Articular chondrocyte of knee joint (primary cell): ENCODE measurements at places on chromosomes 2 and 18. TPM values are rescaled to one million over a fixed set of nuclear protein-coding genes. Genes with fewer than 3 reads are reported as not detected.

Gene HADHB
- total RNA-seq = 125 and 128 TPM in 2 replicates

Gene SGPP2
- not detected in 2 replicates for total RNA-seq

Gene CPLX4
- not detected in 2 replicates for total RNA-seq

Gene ANKRD62
- not detected in 2 replicates for total RNA-seq

Gene C1QL2
- not detected in 2 replicates for total RNA-seq

Gene CCDC148
- total RNA-seq = 0.91 and 1.5 TPM in 2 replicates

Gene AMER3
- not detected in 2 replicates for total RNA-seq

Gene SLC9A2
- under 0.01 TPM in 1 of 2 replicates, not detected in the other for total RNA-seq

Gene DAW1
- total RNA-seq = 0.13 and 0.22 TPM in 2 replicates

Gene KYNU
- 8.8 and 26.7 TPM in 2 replicates for total RNA-seq

Gene CEP68
- total RNA-seq = 11.5 and 15.0 TPM in 2 replicates

Gene ABCG5
- not detected in 2 replicates for total RNA-seq

Gene SULT1C3
- total RNA-seq = not detected in 2 replicates

Gene PDE11A
- total RNA-seq = 0.13 and 0.22 TPM in 2 replicates

Gene RAB10
- total RNA-seq = 165 and 203 TPM in 2 replicates

Gene ZNF397
- 21.7 and 26.5 TPM in 2 replicates for total RNA-seq

Gene KIF5C
- 0.65 and 0.97 TPM in 2 replicates for total RNA-seq

Gene SMYD1
- not detected in 2 replicates for total RNA-seq

Gene LYPD6
- total RNA-seq = 0.52 and 0.86 TPM in 2 replicates

Gene TAF1B
- 35.2 and 41.7 TPM in 2 replicates for total RNA-seq

Gene GULP1
- total RNA-seq = 114 and 121 TPM in 2 replicates

Gene CYTIP
- 0.39 and 0.76 TPM in 2 replicates for total RNA-seq

Gene NGEF
- total RNA-seq = 8.4 and 9.9 TPM in 2 replicates

Gene FMNL2
- 19.2 and 20.5 TPM in 2 replicates for total RNA-seq

Gene AQP12B
- not detected in 2 replicates for total RNA-seq

Gene KLHL29
- 13.1 and 14.1 TPM in 2 replicates for total RNA-seq

Gene ITGA6
- 10.2 and 18.9 TPM in 2 replicates for total RNA-seq

Gene ZAP70
- not detected in 2 replicates for total RNA-seq

Gene CTDP1
- total RNA-seq = 15.7 and 20.6 TPM in 2 replicates

Gene MPP4
- 2.1 and 2.2 TPM in 2 replicates for total RNA-seq

Gene LOXL3
- 162 and 188 TPM in 2 replicates for total RNA-seq

Gene ADAM23
- 0.13 and 0.76 TPM in 2 replicates for total RNA-seq

Gene MRPL30
- 36.6 and 40.8 TPM in 2 replicates for total RNA-seq

Gene POTEF
- total RNA-seq = not detected in 2 replicates
